ENCODE measurements at places on chromosomes 12 and 14.

GRCh38 chr12:94261786-94262185, 113.4 kb downstream of the PLXNC1 start:
- no peak for DNase-seq

DNA sequence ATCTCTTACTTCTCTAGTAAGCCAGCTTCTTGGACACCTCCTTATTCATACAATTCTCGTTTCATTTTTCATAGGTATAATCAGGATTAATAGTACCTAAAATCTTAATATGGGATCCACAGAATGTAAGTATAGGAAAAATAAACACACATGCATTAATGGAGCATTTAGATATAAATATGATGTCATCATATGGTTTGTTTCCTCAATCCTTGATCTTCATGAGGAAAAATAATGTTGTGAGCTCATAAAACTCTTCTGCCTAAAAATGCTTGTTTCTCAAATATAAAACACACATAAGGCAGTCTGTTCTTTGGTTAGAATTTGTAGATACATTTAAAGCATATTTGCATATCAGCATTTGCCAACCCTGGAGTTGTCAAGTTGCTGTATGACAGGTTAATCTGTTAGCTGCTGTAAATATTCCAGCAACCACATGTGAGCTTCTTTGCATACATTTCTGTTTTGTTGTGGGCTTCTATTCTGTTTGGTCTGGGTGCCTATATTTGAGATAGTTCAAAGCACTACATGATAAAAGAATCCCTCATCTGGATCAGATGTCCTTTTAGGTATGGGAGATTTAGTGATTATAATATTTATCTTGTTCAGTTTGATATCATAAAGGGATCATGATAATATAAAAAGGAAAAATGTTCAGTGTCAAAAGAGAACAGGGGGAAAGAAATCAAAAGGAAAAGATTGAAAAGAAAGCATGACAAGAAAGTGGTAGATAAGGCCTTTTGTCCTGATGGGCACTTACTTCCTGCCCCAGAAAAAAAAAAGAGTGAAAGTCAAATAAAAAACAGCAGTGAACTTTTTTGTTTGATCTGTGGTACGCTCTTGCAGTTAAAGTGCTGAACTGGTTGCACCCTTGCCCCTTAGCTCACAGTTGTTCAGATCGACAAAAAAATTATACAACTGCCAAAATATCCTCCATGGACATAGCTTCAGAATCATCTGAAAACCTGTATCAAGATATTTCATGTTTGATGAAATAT, 68.6 kb downstream of the ACSS3 start:
- no peak for DNase-seq

- no peak for DNase-seq
These were observed 386.6 kb downstream of the SYT1 start for GRCh38 chr12:79250960-79251755.

- no peak for DNase-seq
These were observed 495 bp downstream of the ADIPOR2 start for GRCh38 chr12:1691123-1692007.

DNA sequence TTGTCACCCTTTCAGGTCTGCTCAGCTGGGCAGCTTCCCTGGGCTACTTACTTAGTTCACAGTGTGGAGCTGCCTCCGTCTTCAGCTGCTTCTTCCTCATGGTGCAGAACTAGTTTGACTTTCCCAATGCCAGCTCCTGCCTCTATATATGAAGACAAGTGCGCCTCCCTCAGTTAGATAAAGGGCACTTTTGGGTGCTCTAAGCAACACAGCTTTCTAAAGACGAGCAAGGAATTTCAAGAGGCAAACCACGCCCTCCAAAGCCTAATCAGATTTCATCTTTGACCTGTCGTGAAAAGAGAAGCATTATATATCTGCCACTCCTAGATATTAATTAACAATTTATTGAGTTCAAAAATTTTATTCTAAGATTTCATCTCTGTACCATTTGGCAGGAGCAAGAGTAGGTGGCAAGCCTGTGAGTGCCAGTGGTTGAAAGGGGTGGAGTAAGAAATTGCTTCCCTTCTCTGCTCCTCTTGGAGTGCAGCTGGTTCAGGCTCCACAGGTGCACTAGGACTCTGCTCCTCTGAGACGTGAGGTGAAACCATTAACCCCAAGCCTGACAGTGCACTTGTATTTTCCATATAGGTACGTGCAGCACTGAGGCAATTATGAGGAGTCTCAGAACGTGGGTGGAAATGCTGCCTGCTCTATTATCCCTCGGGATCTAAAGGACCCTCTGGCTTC, 2.1 kb upstream of the SLC11A2 start:
- peak; percentile 19 for DNase-seq

GRCh38 chr14:104316121-104316722, 177.8 kb downstream of the KIF26A start:
- no peak for DNase-seq

DNA sequence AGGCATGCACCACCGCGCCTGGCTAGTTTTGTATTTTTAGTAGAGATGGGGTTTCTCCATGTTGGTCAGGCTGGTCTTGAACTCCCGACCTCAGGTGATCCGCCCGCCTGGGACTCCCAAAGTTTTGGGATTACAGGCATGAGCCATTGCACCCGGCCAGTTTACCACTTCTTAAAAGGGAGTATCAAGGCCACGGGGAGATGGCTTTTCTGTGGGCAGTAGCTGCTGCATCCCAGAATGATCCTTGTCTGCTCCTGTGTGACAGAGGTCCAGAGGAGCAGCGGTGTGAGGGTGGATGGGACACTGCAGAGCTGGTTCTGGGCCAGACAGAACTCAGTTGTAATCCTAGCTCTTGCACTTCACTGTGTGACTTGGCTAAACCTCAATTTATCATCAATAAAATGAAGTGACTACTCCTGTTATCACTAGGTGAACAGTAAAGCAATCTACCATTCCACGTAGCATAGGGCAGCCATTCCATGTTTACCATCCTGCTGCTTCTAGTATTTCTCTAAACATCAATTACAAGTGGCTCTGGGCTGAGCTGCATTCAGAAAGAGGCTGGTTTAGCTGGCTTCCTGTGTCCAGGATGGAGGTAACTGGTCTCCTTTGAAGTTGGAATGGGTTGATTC, 3.0 kb upstream of the NPFF start:
- no peak for DNase-seq

DNA sequence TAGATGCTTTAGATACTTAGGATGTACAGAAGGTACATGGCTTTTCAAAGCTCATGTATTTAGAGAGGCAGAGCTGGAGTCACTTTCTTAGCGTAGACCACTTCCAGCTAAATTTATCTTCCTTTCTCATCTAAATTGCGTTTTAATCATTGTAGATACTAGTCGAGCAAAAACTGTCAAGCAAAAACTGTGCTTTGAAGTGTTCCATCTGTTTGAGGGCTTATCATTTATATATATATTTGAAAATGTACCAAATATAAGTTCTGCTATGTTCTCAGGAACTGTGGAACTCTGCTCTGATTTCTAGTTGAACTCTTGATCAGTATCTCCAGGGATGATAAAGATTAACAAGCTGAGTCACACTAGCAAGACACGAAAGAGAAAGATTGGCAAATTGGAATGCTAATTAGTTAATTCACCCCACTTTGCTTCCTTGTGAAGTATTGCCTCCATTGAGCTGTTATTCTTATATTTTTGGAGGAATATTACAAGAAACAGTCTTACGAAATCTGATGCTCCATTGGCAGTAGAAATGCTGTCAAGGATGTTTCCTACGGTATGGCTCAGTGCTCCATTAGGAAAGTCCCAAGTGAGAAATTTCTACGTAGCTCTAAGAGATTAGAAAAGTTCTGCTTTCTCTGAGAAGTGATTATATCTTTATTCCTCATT, 310.7 kb downstream of the AEBP2 start:
- DNase-seq = no peak

DNA sequence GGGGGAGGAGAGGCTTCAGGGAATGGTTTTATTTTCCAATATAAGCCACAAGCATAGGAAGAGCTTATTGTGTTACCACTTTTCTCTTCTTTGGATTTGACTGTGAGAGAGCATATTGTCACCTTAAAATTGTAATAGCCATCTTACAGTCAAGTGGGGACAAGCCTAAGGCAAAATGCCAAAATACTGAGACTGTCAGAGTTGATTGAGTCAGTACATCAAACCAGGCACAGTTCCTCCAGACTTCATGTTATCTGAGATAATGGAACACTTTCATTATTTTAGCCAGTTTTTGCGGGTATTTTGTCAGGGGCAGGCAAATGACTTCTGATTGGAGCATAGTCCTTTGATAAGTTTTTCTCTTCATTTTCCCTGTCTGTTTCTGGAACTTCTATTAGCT, 19.5 kb upstream of the NUBPL start:
- no peak for DNase-seq

DNA sequence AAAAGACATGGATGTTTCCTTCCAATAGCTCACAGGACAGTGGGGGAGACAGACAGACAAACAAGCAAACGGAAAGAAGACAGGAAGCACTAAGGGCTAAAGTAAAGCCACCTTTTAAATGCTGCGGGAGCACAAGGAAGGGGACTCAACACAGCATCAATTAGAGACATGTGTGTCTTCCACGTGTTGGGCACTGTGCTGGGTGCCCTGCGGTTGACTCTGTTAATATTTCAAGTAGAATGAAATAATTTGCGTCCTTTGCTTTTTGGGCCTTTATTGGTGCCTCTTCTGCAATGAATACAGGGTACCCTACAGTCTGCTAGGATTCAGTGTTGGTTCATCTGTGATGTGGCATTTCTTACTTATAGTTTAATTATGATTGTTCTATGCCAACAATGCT, 90.9 kb upstream of the CPM start:
- DNase-seq = no peak

GRCh38 chr12:129080391-129080790, 227.1 kb downstream of the GLT1D1 start:
- DNase-seq = no peak

GRCh38 chr12:122064025-122064777, 14.4 kb upstream of the MLXIP start:
- DNase-seq = peak; percentile 88

- DNase-seq = no peak
These were observed 56.2 kb downstream of the CRADD start for GRCh38 chr12:93733358-93733757.

DNA sequence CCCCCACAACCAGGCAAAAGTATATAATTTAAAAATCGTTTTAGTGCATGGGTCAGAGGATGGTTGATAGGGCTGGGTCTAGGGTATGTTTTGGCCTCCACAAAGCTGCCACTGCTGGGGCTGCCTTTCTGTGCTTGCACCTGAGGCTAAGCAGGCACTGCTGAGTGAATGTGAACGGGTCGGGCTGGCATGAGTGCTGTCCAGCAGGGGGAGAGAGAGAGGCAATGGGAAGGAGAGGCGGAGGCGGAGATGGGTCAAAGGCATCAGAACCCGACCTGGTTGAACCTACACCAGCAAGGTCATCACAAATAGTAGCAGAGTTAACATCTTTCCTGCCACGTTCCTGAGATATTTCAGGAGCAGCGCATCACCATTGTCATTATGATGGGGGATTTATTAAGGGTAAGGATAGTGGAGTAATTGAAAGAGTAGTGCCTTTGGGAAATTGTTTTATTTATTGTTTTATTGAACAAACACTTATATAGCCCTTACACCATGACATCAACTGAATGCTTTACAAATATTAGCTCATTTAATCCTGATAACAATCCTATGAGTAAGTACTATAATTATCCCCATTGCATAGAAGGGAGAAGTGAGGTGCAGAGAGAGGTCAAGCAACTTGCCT, 5.8 kb upstream of the NRXN3 start:
- DNase-seq = no peak

DNA sequence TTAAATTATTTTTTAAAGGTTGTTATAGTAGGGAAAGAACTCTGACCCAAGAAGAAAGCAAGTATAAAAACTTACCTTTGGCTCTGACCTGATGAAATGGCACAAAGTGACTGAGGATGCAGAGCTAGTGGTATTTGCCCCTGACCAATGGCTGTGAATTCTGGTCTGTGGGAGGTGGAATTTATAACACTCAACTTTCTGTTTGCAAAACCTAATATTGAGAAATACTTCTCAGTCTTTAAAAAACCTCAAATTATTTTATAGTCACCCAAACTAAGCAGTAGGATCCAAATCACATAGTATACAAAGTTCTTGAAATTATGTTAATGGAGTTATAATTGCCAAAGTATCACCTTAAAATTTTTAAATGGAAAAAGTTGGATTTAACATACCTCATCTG, at the start of gene EPYC:
EPYC (minus strand) TSS at position 101 of the 400 bp plus-strand sequence. CDS start 2,407 bp downstream, outside the sequence.
- DNase-seq = no peak

DNA sequence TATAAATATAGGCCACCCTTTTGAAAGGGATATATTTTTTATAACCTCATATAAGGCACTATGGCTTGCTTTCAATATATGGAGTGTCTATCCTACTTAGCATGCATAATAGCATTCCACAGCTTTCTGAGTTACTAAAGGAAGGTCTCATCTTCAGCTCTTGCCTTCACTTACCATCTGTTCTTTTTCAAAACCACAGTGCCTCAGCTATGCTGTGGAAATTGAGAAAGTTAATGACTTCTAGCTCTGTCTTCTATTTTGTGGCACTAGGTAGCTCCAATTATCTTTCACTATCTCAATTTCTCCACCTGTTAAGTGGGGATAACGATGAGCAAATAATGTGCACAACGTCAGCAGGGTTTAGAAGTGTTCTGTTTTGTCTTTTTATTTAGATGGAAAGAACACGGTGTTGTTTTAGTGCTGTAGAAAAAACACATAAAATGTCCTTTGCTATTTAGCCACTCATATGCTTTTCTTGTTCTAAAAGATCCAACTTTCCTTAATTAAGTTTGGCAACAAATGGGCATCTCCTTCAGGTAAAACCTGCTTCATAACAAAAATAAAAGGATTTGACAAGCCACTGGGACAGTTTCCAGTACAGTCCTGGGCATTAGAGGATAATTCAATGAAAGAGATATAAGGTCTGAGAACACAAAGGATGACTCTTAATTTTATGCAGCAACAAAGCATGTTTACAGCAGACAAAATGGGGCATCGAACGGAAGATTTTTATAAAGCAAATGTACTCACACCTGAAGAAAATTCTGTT, 462.0 kb upstream of the SYT1 start:
- no peak for DNase-seq

GRCh38 chr12:64081008-64081404, 141.1 kb downstream of the KICS2 start:
- DNase-seq = no peak

GRCh38 chr14:105919458-105920150, 393.2 kb downstream of the TMEM121 start:
- no peak for DNase-seq

DNA sequence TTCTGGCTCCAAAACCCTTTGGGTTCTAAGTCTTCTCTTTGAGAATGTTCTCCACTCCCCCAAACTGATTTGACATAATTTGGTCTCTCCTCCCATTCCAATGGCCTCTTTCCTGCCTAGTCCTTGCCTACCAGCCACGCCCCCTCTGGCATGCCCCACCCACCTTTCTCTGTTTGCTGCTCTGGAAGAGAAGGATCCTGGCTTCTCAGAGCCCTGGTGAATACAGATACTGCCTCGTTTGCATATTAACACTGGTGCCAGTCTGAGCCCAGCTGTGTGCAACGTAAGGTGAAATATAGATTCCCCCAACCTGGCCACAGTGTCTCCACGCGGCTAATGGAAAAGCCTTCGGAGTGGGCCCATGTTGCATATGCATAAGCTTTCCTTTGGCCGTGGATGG, 79.7 kb downstream of the PAPOLA start:
- DNase-seq = no peak

GRCh38 chr12:69189378-69189978, 49.9 kb upstream of the CPSF6 start:
- no peak for DNase-seq

- DNase-seq = no peak
These were observed at the start of gene TUNAR for GRCh38 chr14:95876761-95877538. Gene TUNAR (plus strand): TSS chr14:95876832.

- DNase-seq = no peak
These were observed 198.4 kb downstream of the NELL2 start for GRCh38 chr12:44677724-44678123.

GRCh38 chr12:14696265-14696741, at the start of gene GUCY2C:
Gene GUCY2C (minus strand): TSS chr12:14696599. CDS start chr12:14696448, 151 bp downstream.
- no peak for DNase-seq

Data from kidney capillary endothelial cell (primary cell).